ENCODE measurements at places on chromosomes 4 and X.
A peak's percentile ranks its signal among the peaks of the same experiment; 100 is the strongest.

DNA sequence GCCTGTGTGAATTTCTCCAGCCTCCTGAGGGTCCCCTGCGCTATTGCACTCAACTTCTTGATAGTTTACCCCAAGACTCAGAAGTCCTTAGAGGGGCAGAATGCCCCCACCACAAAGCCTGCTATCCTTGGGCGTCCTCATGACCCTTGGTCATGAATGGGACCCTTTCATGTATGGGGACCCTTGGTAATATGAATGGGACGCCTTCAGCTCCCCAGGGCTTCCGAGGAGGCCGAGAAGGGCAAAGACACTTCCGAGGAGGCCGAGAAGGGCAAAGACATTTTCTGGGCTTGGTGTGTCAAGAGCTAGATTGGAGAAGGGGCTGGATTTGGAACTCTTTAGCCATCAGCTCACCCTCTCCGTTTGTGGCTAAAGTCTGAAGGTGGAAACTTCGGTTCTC, 8.6 kb downstream of the SHOX start:
- no peak for DNase-seq

DNA sequence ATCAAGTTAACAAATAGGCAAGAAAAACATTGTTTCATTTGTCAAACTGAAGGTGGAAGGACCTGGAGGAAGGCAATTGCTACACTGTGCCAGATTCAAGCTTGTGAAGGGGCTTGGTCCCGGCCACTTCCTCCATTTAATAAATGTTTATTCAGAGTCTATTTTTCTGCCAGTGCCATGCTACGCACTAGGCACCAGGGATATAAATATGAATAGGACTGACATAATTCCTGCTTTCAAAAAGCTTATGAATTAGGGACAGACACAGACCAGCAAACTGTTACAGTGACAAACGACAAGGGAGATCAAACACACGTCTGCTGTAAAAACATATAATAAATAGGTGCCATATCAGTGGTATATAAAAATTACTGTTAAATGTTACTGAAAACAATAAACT, 571 bp downstream of the TLR6 start:
- no peak for DNase-seq

- no peak for DNase-seq
Observed at GRCh38 chrX:47649271-47649670, 1.1 kb downstream of the ELK1 start.

- peak; percentile 46 for DNase-seq
Observed at GRCh38 chrX:43655151-43656004, 721 bp upstream of the MAOA start.

DNA sequence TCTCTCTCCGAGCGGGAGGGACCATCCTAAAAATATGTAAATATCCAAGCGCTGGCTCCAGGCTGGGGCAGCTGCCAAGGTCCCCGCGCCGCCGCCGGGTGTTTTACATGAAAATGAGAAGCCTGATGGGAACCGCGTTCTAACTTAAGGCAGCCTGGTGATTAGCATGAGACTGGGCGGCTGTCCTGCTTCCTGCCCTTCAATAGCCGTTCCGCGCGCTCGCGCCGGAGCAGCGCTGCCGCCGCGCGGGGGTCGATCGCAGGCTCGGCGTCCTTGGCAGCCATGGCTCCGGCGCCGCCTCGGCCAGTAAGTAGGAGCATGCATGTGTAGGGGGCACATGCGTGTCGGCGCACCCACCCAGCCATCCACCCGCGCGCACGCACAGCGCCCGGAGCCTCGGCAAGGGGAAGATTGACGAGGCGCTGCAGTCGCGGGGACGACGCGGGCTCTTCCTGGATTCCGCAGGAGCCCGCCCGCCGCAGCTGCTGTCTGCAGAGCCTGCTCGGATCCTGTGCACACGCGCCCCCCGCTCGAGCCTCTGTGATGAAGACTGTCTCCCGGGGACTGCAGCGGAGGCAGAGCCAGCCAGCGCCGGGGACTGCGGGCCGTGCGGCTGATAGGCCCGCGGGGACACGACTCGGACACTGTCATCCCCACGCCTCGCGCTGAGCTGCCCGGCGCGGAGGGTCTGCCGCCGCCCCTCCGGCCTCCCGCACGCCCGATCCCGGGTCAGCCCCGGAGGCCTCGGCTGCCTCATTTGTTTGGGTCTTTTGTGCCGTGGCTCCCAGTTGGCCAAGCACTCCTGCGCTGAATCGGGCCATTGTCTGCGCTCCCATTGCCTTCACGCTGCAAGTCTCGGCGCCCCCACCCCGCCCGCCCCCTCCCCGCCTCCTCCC, 734 bp downstream of the STOX2 start:
- no peak for DNase-seq

DNA sequence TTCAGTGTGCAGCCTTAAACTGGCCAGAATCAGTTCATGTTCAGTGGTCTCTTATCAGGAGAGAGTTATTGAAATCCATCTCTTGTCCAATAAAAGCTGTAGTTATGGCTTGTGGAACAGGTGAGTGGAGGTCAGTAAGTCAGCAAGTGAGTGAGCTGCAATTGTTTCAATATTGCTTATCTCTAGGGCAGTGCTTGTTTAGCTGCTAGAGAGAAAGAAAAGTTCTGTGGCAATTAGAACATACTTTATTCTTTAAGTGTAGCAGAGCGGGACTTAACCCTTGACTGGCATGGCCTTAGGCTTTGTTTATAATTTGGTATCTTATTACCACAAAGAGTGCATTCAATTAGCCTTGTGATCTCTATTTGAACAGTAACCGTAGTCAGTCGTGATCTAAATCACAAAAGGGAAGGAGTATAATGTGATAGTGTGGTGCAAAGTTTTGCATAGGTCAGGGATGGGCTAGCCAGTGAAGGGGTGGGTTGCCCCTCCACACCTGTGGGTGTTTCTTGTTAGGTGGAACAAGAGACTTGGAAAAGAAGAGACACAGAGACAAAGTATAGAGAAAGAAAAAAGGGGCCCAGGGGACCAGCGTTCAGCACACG, 6.9 kb upstream of the ETDC start:
- no peak for DNase-seq
